Stimulated activated CD4-positive, alpha-beta T cell treated with anti-CD3 and anti-CD28 coated beads, Interleukin-2, amount 100 ng/mL, for 24 hours (primary cell): ENCODE measurements at places on chromosomes 13 and 19.

- no peak for DNase-seq
These were observed 3.3 kb downstream of the GPX4 start for GRCh38 chr19:1106841-1107660.

GRCh38 chr13:111540486-111540885 is 220.0 kb downstream of the TEX29 start:
- no peak for DNase-seq

- no peak for DNase-seq
These were observed 481.7 kb upstream of the PRR20A start for GRCh38 chr13:56659041-56659471.

GRCh38 chr19:2443785-2444182 is 13.0 kb downstream of the LMNB2 start:
- no peak for DNase-seq

GRCh38 chr13:41013835-41014234 is 5.3 kb downstream of the ELF1 start:
- DNase-seq, result no peak

DNA sequence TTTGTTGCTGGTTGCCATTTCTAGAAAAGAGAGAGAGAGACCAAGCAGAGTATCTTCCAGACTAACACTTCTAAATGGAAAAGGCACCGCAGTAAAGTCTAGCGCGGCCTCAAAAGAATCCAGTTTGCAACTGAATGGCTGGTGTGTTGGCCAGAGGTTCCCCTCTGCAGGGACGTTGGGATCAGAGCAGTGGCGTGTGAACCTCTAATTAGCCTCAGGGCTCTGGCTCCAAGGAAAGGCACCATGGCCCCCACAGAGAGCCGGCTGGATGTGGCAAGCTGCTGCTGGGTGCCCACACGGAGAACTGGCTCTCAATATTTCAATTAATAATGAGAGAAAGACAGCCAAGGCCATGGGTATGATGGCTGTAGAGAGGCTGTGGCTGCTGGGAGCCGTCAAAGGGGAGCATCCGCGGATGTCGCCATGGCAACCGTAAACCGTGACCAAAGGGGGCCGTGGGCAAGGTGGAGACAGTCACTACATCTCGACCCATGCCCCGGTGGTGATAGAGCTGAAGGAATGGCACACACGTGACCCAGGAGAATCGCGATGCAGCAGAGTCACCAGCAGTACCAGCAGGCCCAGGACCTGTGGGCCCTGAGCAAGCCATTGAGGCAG is 9.5 kb downstream of the VSTM2B start:
- no peak for DNase-seq

- DNase-seq, result no peak
These were observed 36.0 kb upstream of the SLC7A10 start for GRCh38 chr19:33261511-33262189.
